ENCODE measurements at places on chromosomes 4 and X.
A peak's percentile ranks its signal among the peaks of the same experiment; 100 is the strongest.

DNA sequence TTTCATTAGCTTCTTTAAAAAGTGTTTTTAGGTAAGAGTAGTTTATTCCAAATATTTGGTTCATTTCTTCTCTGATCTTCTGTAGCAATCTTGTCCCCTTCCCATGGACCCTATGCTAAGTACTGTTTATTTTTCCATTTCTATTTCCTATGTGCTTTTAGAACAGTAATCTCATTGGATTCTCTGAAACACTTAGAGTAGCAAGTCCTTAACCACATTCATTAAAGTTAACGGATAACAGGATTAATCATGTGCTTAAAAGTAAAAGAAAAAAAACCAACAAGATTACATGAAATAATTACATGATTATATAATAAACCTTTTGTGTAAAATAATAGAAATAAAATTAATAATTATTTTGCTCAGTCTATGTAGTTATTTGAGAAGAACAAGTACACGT, 929.7 kb downstream of the C4orf33 start:
- DNase-seq = no peak

DNA sequence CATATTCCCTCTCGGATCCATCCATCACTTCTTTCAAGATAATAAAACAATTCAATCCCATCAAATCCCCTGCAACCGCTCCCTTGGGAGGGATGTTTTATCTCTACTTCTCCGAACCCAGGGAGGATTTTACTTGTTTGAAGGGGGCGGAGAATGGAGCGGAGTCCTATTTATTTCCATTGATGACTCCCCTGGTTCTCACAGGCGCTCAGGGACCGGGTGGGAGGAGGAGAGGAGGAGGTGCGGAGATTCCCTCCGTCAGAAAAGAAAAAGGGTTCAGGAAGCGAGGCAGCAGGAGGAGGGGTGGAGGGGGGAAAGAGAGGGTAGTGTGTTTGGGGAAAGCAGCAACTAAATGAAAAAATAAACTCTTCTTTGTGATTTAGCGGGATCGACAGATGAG, 2.1 kb downstream of the NDNF start:
- no peak for DNase-seq

GRCh38 chr4:57037982-57038604, 59.4 kb downstream of the POLR2B start:
- no peak for DNase-seq

DNA sequence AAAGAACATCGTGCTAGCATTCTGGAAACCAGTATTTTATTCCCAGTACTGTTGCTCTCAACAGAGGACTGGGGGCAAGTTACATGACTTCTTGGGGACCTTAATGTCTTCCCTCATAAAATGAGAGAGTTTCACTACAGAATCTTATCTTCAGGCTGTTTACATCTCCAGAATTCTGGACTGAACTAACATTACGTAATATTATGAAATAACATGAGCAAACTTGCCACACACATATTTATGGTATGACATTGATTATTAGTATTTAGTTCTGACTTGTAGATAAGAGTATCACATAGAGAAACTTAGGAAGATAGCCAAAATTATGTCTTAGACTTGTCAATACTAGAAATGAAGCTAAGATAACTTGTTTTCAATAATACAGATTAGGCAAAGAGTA, 68.0 kb downstream of the NFKB1 start:
- DNase-seq = no peak

DNA sequence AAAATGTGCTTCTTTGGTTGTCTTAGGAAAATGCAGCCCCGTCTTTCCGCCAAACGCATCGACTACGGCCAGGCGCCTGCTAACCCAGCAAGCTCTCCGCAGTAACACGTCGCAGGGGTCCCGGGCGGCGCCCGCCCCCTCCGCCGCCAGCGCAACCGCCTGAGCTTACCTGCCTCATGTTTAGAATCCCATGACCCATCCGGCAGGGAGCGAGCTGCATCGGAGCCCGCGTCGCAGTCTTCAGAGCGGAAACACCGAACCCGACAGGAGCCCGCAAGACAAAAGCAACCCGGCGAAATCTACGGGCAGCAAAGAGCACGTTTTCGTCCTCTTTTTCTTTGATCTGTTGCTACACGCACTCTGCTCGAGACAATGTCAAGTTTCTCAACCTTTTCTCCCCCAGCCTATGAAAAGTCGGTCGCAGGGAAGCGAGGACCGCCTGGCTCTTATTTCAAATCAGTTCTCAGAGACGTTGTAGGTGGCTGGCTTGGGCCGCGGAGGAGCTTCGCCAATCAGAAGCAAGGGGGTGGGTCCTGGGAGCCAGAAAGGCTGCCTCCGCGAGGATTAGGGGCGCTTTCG, at the start of gene MID1:
Gene MID1, minus strand, starts transcription at position 465 of the 579 bp plus-strand sequence. CDS start 53,038 bp downstream, outside the sequence.
- DNase-seq = no peak

DNA sequence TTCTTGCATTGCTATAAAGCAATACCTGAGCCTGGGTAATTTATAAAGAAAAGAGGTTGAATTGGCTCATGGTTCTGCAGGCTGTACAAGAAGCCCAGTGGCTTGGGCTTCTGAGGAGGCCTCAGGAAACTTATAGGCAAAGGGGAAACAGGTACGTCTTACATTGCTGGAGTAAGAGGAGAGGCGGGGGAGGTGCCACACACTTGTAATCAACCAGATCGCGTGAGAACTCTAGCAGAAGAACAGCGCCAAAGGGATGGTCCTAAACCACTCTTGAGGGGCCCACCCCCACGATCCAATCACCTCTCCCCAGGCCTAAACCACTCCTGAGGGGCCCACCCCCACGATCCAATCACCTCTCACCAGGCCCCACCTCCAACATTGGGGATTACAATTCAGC, 50.6 kb upstream of the SHOX start:
- DNase-seq = no peak

GRCh38 chrX:85221361-85221760, 22.2 kb downstream of the SATL1 start:
- DNase-seq = no peak

DNA sequence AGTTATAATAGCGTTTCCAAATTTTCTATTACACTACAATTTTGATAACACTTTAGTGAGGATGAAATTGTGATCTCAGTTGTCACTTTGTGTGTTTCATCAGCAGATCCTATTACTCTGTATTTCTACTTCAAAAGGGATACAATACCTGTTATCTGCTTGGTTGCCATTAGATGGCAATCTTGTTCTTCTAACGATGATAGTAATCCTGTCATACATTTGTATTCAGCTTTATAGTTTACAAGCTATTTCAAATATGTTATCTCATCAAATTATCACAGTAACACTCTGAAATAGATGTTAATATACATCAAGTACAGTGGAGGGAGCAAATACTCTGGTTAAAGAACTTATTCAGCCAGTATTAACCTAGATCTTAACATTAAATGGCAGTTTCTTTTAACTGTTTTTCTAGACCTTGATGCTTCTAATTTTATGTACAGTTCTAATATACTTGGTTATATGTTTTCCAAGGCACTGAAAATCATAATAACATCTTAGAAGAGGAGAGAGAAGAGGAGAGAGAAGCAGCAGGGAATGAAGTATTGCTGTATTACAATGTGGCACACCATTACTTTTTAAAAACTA, 292.0 kb downstream of the CCSER1 start:
- no peak for DNase-seq

- DNase-seq = no peak
Measured at GRCh38 chrX:105331244-105331643, 110.8 kb upstream of the TEX13A start.

GRCh38 chr4:48216563-48216962, 53.1 kb downstream of the TEC start:
- no peak for DNase-seq

DNA sequence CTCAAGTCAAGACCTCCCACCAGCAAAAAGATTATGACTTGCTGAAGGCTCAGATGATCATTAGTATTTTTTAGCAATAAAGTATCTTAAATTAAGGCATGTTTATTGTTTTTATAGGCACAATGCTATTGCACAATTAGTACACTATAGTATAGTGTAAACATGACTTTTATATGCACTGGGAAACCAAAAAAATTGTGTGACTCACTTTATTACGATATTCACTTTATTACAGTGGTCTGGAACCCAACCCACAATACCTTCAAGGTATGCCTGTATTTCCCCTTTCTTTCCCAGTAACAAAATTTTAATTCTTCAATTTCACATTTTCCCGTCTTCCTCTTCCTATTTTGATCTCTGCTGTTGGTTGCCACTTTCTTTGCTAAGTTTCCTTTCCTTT, 37.7 kb downstream of the ZCCHC12 start:
- no peak for DNase-seq

- DNase-seq = peak; percentile 44
Measured at GRCh38 chrX:69163936-69164741, 1.1 kb downstream of the PJA1 start.

DNA sequence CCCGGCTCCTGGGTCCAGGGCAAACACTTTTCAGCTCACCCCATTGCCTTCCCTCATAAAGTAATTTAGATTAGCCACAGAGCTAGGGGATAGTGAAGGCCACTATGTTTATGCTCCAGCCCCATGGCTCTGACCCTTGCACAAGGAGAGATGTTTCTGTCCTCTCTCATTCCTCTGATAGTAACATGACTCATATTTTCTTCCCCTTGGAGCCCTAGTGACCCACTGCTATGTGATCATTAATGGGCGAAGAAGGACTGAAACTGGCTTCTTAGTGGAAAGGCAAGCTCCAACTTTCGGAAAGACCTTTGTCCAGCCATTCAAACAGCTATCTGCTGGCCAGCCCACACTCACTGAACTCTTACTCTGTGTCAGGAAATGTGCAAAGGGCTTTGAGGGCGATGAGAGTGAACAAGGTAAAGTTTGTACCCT, 12.3 kb downstream of the CLDN2 start:
- no peak for DNase-seq

DNA sequence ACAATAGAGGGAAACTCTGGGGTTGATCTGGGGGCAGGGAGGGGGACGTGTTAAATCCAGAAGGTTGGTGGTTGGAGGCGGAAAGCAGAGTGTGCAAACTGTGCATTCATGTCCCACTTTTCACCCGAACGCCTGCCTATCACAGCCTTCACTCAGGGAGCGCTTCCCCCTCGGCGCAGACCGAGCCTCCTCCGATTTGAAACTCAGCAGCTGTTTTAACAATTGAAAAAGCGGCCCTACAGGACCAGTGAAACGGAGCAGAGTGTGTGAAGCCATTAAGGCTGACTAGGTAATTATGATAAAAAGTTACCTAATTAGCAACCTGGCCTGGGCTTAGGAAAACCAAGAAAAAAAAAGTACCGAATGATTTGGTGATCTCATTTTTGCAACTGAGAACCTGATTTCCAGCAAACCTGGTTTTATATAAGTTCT, 685 bp upstream of the NDNF start:
- DNase-seq = no peak

DNA sequence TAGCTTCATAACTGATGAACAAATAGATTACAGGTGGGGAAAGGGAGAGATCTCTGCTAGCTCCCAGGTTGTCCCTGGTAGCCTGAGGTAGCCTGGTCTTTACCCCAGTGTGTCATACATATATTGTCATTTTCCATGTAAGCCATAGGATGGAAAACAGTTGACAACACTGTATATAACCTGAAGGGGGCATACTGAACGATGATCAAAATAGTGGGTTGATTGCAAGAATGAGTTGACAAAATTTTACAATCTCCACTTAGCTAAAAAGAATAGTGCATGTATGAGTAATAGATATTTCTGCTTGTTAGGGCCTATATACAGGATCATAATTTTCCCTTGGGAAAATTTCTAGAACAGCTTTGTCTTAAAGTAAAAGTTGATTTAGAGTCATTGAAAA, 304.1 kb upstream of the HAND2 start:
- DNase-seq = no peak

- DNase-seq = no peak
Measured at GRCh38 chr4:146407669-146408084, 114.1 kb downstream of the SLC10A7 start.

DNA sequence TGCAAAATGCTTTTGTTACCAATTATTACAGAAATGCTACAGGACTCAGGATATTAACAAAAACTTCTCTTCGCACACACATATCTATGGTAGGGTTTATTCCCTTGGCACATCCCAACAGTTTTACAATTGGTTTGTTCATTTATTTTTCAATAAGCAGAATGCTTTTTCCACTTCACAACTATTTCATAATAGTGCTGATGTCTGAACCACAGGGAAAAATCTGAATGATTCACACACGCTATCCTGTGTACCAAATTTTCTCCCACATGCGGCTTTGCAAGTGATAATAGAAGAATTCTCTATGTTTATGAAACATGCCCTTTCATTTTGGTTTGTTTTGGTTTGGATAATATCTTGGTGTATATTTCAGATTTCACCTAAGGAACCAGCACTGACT, 725.7 kb upstream of the TENM3 start:
- DNase-seq = no peak

DNA sequence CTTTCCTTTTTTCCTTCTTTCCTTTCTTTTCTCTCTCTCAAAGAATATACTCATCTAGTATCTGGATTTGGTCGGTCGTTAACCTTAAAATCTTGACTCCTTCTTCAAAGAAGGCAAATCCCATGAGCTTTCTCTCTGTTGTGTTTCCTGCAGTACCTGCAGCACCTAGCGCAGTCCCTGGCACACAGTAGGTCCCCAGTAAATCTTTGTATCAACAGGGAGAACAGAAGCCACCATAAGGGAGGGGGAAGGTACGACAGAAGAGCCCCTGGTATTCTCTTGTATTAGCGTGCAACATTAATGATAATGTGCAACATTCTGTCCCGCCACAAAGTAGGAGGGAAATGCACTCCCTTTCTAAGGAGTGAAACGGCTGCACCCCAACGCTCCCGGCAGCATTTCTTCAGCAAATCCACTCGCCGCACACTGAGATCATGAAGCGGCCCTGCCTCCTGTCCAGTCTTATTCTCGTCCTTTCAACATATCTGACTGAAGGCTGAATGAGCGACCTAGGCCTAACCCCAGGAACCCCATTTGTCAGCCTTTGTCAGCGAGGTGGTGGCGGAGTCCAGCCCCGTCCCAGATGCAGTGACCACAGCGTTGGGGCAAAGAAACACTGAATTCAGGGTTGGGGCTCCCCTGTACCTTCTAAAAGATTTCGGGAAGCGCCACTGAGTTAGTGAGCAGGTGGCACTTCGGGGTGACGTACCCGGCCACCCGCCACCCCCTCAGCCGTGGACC, 133.7 kb downstream of the AMELX start:
- DNase-seq = no peak

- DNase-seq = no peak
Measured at GRCh38 chrX:19791562-19791961, 95.8 kb downstream of the SH3KBP1 start.

- no peak for DNase-seq
Measured at GRCh38 chr4:1099270-1099669, 14.1 kb downstream of the RNF212 start.

- DNase-seq = peak; percentile 4
Measured at GRCh38 chr4:143616771-143617170, 83.7 kb downstream of the FREM3 start.
